ENCODE measurements at places on chromosomes 4 and X. TPM values are rescaled to one million over a fixed set of nuclear protein-coding genes. Genes with fewer than 3 reads are reported as not detected.

HGFAC gene
- polyA plus RNA-seq = 1.2 TPM

DTHD1 gene
- polyA plus RNA-seq = 0.14 TPM

SPIN2B gene
- polyA plus RNA-seq = 15.9 TPM

SLC34A2 gene
- 28.4 TPM for polyA plus RNA-seq

BEND2 gene
- 0.05 TPM for polyA plus RNA-seq

FOXR2 gene
- polyA plus RNA-seq = not detected

- no peaks in the 10 kb centered on the region for H3K27me3 ChIP-seq
- H3K27ac ChIP-seq = no peak overlapping the region
- H3K4me3 ChIP-seq = no peak overlapping the region
- no peaks in the 10 kb centered on the region for H3K4me1 ChIP-seq
- DNase-seq = no peak
- no peaks in the 10 kb centered on the region for H3K36me3 ChIP-seq
Observed at GRCh38 chrX:30275498-30275897, 28.6 kb downstream of the MAGEB1 start.

DNA sequence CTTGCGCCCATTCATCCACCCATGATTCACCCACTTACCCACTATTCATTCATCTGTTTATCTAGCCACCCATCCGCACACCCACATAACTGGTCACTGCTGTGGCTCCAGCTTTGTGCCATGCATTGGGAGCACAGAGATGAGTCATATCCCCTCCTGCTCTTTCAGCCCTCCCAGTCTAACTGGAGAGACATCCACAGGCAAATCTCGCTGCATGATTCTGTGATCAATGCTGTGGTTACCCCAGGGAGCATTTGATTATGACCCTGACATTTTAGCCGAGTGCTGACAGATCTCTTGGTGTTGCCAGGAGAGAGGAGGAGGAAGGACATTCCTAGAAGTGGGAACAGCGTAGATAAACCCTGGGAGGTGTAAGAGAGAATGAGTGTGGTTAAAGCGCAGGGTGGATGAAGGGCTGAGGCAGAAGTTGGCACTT lies 10.4 kb upstream of the PORCN start:
- H3K36me3 ChIP-seq = no peaks in the 10 kb centered on the region
- no peak overlapping the region for H3K4me3 ChIP-seq
- no peak overlapping the region for H3K27ac ChIP-seq
- no peaks in the 10 kb centered on the region for H3K27me3 ChIP-seq
- H3K4me1 ChIP-seq = no peaks in the 10 kb centered on the region

DNA sequence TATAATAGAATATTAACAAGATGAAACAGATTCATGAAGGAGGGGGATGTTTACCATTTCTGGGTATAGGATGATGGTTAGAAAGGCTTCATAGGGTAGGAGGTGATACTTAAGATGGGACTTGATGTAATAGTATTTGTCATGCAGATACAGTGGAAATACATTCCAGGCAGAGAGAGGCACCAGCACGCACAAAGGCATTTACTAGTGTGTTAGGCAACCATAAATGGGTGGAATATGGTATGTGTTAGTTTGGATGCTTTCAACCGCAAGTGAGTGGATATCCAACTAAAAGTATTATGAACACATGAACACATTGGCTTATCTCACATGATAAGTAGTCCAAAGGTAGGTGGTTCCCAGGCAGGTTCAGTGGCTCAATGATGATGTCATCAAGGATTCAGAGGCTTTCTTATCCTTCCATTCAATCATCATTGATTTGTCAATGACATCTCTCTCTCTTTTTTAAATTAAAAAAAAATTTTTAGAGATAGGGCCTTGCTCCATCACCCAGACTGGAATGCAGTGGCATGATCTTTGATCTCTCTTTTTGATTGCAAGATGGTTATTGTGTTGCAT lies 12.7 kb upstream of the STARD8 start:
- H3K4me3 ChIP-seq = no peak overlapping the region
- no peaks in the 10 kb centered on the region for H3K36me3 ChIP-seq
- no peaks in the 10 kb centered on the region for H3K4me1 ChIP-seq
- no peak overlapping the region for H3K27ac ChIP-seq

DNA sequence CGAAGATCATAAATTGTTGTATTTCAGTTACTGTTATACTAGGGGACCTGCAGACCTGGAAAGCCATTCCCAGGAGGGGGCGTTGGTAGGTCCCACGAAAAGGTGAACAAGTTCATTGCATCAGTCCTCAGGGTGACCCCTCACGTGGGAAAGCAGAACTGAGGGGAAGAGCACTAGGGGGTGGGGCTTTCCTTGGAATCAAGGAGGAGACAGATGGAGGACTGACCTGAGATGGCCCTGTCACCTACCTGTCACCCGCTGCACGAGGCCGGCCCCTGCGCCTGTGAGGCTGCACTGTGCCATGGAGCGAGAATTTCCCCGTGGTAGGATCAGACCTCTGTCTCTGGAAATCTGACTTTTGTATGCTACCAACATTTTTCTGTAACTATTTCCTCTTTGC lies 41.8 kb upstream of the CLDN24 start:
- no peaks in the 10 kb centered on the region for H3K27me3 ChIP-seq
- DNase-seq = no peak
- no peaks in the 10 kb centered on the region for H3K36me3 ChIP-seq
- no peaks in the 10 kb centered on the region for H3K4me1 ChIP-seq
- H3K4me3 ChIP-seq = no peak overlapping the region

DNA sequence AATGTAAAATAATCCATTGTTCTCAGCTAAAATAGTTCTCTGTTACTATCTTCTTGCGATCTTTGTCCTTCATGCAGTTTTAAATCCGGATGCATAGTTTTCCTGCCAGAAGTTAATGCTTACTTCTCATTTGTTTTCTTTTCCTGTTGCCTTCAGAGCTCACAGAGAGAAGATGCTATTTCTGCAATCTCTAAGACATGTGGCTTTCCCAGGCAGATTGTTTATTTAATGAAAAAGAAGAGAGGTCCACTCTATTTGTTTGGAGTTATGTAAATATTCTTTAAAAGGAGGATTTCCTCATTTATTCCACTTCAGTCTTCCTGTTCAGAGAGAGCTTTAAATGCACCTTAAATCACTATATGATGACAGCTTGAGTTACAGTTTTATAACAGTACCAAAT lies 39.3 kb upstream of the HPGD start:
- no peaks in the 10 kb centered on the region for H3K36me3 ChIP-seq
- no peak for DNase-seq
- H3K4me1 ChIP-seq = no peaks in the 10 kb centered on the region
- no peak overlapping the region for H3K4me3 ChIP-seq
- H3K27ac ChIP-seq = no peak overlapping the region

DNA sequence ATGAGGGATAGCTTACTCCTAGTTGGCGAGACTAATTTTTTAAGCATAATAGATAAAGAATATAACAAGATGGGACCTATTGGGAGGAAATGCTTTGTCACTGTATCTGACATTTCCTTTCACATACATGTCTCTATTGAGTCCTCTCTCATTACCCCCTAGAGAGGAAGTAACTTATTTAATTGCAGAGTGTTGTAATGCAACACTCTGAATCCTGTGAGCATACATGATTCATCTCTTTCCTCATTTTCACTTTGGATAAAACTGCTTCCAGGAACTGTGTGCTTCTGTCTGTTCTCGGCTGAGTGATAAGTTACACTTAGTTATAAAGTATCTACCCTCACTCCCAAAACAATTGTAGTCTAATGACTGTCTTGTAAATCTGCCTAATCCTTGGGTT lies 266.1 kb upstream of the ANXA10 start:
- H3K4me1 ChIP-seq = no peaks in the 10 kb centered on the region
- DNase-seq = no peak
- H3K27ac ChIP-seq = no peak overlapping the region
- no peaks in the 10 kb centered on the region for H3K27me3 ChIP-seq
- no peaks in the 10 kb centered on the region for H3K36me3 ChIP-seq

DNA sequence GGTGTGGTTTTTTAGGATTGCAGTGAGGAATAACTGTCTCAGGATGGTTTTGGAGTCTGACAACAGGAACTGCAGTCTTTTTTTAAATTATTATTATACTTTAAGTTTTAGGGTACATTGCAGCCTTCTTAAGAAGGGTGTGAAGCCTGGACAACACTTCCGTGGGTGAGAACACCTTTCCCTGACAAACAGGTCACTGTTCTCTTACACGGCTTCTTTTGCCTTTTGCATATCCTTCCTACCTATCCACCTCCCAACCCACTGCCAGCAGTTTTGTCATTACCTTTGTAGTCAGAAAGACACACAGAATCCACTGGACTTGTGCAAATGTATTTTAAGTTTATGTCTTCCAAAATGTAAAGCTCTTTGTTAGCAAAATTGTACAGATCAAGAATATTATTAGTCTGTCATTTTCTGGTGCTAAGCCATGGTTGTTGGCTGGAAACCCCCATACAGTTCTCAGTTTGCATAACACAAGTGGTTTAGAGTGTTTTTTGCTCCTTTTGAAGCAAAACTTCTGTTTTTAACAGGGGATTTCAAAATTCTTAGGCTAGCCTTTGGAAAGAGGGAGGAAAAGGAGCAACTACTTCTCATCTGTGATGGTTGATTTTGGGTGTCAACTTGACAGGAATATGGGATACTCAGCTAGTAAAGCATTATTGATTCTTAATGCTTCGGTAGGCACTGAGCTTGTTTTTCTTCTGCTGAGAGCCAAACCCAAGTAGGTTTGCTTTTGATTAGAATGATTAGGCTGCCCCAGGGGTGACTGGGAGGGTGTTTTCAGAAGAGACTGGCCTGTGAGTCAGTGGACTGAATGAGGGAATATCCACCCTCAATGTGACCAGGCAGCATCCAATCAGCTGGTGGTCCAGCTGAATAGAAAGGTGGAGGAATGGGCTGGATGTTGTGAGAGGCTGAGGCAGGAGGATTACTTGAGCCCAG lies 29.4 kb upstream of the KLHL2 start:
- no peaks in the 10 kb centered on the region for H3K36me3 ChIP-seq
- DNase-seq = no peak
- H3K27me3 ChIP-seq = no peaks in the 10 kb centered on the region
- peaks cover 2% of the 10 kb centered on the region for H3K4me1 ChIP-seq
- H3K4me3 ChIP-seq = no peak overlapping the region
- H3K27ac ChIP-seq = no peak overlapping the region

- H3K4me1 ChIP-seq = no peaks in the 10 kb centered on the region
- H3K27ac ChIP-seq = no peak overlapping the region
- H3K4me3 ChIP-seq = no peak overlapping the region
- no peaks in the 10 kb centered on the region for H3K27me3 ChIP-seq
Observed at GRCh38 chrX:29257521-29257920, 670.3 kb downstream of the IL1RAPL1 start.

DNA sequence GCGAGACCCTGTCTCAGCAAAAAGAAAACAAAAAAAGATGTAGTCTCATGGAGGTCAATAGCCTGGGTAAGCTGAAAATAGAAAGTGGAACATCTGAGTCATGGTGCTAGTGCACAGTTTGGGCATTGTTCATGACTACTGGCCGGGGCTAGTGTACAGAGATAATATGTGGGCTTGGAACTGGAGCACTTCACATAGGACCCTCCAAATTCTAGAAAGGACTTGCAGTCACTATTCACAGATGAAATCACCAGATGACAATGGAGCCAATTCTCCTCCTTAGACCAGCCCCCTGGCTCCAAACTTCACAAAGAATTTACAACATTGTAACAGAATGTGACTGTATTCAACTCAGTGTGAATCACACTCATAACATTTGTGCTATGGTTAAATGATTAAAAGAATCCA lies 367.8 kb upstream of the SLC7A11 start:
- no peak overlapping the region for H3K27ac ChIP-seq
- no peaks in the 10 kb centered on the region for H3K36me3 ChIP-seq
- DNase-seq = no peak
- no peaks in the 10 kb centered on the region for H3K4me1 ChIP-seq
- H3K4me3 ChIP-seq = no peak overlapping the region
- no peaks in the 10 kb centered on the region for H3K27me3 ChIP-seq
